Neural progenitor cell (in vitro differentiated cells): ENCODE measurements at places on chromosomes 12 and 14. TPM values are rescaled to one million over a fixed set of nuclear protein-coding genes. Genes with fewer than 3 reads are reported as not detected.

Gene NTF3
- total RNA-seq: 6.7 and 11.0 TPM in 2 replicates

DNA sequence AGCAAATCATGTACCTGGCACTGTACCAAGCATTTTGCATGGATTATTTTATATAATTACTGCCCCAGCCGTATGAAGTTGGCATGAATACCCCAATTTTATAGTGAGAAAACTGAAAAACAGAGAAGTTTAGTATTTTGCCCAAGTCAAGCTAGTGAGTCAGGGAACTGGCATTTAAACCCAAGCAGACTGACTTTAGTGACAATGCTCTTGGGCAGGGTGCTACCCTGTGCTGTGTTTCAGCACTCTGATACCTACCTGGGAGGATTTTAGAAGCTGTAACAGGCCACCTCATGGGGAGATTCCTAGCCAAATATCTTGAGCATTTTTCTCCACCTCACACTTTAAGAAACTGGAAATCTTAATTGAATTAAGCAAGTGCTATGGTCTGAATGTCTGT is 98.1 kb upstream of the MAX start:
- DNase-seq: no peak

Gene GYS2
- total RNA-seq: not detected in 2 replicates

Gene METTL25
- total RNA-seq: 9.3 and 11.2 TPM in 2 replicates

GRCh38 chr12:56358836-56359532 is 923 bp downstream of the STAT2 start:
- no peak for DNase-seq

Gene CHFR
- total RNA-seq: 25.6 and 36.1 TPM in 2 replicates

DNA sequence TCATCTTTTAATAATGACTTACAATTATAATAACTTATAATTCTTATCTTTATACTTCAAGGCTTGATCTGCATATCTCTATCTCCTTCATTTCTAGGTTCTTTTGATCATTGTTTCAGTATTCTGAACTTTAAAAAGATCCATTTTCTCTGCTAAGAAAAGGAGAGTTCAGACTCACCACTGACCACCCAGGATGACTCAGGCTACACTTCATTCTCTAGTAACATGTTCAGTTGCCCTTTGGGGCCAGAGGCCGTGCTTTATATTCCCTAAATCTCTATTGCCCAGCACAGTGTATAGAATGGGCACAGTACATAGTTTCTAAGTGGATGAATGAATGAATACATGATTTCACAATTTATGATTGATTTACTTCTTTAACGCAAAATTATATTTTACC is 268.7 kb downstream of the AKAP6 start:
- DNase-seq: no peak

- no peak for DNase-seq
Observed at GRCh38 chr12:22518060-22518719, 26.2 kb downstream of the C2CD5 start.

Gene WASHC3
- total RNA-seq: 28.5 and 35.9 TPM in 2 replicates
